ENCODE measurements at places on chromosomes 2 and 18.

- DNase-seq: no peak
Measured at GRCh38 chr2:146412625-146413024, 1432.2 kb upstream of the ACVR2A start.

GRCh38 chr2:165886487-165887146, 67.0 kb downstream of the TTC21B start:
- DNase-seq: no peak

DNA sequence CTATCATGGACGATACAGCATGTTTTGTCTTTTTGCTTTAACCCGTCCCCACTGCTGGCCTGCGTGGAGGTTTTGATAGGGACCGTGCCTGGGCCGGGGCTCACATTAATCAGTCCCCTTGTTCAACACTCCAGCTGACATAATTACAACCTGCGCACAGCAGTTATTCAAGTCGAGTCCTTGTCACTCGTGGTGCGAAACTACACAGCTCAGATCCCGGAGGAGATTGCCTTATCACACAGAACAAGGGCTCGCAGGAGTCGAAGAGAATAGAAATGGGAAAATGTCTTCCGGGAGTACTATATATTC, 304.4 kb downstream of the ZNF407 start:
- no peak for DNase-seq

DNA sequence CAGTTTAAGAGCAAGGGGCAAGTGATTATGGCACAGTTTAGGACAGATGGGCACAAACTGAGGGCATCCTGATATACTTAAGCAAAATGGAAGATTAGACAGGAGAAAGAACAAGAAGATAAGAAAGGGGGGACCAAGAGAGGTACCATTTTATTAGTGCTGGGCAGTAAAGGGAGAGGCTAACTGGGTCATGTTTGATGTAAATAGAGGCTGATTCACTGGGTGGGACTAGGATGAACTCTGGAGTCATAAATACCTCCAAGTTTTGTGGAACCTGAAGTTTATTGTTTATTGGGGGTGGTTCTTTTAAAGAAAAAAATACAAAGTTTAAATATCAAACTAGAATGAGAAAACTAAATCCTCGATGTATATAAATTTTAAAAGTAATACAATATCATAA, 1067.2 kb upstream of the GYPC start:
- DNase-seq: no peak

- DNase-seq: no peak
Measured at GRCh38 chr18:61085036-61085435, 248.2 kb upstream of the CDH20 start.

- DNase-seq: no peak
Measured at GRCh38 chr18:48733643-48734253, 194.9 kb downstream of the CTIF start.

DNA sequence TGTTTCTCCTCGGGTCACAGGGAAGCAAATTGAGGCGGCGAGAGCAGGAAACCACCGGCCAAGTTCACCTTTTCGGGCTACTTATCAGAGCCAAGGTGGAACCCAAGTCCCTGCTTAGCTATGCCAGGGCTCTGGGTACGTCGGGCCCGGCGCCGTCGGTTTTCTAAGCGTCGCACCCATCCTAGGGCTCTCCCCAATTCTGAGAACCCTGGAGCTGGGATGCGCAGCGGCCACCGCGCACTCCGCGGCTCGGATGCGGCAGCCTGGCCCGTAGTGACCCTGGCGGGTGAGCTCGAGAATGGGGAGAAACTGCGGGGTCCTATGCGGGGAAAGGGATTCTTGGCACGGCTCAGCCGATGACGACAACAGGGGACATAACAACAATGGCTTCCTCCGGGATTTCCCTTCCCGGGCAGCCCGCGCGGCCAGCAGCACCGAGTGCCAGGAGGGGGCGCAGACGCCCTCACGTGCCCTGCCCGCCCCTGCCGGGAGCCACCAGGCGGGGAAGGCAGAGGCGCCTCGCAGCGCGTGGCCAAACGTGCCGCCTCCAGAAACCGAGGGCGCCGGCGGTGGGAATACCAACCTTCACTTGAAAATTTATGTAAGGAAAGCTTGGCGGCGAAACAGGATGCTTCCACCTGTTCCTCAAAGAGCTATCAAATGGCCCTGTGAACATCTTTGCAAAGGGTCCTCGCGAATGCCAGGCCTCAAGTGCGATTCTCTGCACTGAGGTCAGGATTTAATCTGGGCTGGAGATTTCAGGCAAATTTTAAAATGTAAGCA, 2.1 kb upstream of the SLC30A3 start:
- DNase-seq: peak; percentile 62

- no peak for DNase-seq
Measured at GRCh38 chr18:52219102-52219501, 120.9 kb upstream of the DCC start.

DNA sequence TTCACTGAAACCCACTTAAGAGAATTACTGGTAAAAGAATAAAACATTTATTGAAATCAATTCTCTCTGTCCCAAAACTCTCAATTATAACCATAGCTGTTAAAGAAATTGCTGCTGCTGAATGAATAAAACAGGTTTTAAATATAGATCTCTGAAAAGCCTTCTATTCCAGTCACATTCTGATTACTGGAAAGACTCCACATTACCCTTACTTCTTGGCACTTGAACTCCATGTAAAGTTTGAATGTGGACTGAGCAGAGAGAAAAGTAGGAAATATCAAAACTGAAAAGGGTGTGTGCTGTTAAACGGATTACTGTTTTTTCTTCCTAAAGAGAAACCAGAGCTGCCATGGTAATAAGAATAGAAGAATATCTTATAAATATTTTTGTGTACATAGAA, 655.3 kb upstream of the SETBP1 start:
- no peak for DNase-seq

GRCh38 chr18:73980289-73980979, 167.2 kb downstream of the FBXO15 start:
- no peak for DNase-seq

GRCh38 chr2:16978301-16978700, 312.7 kb upstream of the CYRIA start:
- DNase-seq: no peak

DNA sequence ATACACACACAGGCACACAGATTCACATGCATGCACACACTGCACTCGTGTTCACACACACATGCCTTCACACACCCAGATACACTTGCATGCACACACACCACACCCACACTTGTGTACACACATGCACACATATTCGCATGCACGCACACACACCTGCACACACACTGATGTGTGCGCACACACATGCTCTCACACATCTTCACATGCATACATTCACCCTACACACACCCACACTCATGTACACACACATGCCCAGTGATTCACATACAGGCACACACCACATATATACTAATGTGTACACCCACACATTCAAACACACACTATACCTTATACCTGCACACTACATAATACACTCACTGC, 181.6 kb downstream of the LOXHD1 start:
- DNase-seq: no peak

GRCh38 chr18:45355944-45356520, 259.2 kb upstream of the SLC14A2 start:
- DNase-seq: no peak

DNA sequence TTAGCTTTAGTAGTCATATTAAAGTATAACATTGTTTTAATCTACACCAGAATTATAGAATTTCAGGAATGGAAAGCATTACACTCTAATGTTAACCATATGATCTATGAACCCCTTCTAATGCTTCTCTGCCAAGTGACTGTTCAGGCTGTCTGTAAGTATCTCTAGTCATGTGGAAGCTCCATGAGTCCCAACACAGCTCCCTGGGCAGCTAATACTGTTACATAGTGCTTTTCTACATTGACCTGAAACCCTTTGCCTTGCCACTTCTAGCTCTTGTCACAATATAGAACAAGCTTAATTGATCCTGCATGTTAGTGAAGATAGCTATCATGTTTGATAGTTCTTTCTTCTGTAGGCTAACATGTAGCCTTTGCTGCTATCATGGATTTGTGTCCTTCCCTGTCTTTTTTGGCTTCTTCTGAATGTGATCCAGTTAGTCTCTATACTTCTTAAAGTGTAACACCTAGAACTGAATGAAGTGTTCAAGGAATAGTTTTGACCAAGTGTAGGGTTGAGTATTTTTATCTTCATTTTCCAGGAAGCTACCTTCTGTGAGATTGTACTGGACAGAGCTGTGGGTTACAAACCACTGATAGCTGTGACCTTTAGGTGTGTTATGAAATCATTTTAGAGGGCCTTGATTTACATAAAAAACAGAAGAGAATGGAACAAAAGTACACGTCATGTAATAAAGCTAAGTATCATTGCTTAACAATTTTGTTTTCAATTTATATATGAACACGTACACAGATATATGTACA, 23.7 kb downstream of the BABAM2 start:
- DNase-seq: no peak

DNA sequence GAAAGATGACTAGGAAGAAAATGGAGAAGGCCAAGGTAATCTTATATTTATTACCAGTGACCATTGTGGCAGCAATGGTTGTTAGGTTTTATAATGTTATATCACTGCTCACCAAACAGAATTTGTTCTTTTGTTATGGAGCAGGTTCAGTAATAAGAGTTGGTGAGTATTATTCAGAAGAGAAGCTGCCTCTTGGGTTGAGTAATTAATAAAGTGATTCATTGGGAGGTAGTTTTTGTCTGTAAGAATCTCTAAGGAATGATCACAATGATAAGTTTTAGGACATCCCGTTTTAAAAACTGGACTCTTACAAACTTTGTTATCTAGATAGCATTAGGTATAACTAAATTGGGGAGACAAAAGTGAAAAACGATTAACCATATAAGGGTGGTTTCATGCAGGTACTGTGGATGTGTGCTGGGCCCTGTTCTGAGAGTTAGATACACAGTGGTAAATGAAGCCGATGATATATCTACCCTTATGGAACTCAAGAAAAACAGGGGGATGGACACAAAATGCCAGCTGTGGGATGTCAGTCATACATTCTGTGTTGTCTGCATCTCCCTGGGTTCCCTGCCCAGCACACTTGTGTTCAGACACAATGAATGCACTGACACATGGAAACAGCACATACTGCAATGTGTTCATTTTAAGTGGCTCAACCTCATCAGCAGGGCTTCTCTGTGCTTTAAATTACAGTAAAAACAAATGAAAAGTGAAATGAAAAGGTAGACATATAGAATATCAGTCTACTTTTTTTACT, 7.5 kb downstream of the MAP4K4 start:
- no peak for DNase-seq

DNA sequence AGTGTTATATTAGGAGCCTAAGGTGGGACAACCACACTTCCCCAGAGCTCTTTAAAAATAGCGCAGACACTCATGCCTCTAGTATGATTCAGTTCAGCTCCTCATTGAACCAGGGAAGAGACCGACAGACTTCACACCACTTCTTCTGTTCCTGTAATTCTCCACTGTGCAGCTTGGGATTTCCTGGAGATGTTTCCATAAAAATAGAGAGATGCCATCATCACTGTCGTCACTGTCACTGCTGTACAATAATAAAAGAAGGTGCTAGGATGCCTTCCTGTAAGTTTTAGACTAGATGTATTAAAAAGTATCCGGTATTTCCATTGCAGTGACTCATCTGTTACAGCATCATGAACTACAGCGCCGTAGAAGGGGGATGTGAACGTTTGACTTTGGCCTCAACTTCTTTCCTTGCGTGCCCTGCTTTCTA, 110.9 kb downstream of the FAM210A start:
- DNase-seq: no peak

DNA sequence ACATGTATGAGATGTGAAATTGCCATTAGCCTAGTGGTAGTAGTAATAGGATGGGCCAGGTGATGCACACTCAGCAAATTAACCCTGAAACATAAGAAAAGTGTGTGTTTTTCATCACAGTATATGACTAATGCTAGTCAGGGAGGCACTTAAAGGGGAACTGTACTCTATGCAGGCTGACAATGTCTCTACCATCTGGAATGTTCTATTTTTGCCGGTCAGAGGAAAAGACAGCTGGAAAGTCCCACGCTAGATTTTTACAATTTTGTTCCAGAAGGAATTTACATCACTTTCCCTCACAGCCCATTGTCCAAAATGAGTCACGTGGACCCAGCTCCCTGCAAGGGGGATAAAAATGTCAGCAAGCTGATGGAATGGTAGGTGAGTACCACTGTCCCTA, 746.3 kb upstream of the CHAC2 start:
- no peak for DNase-seq

GRCh38 chr2:176830362-176830761, 382.2 kb upstream of the HNRNPA3 start:
- no peak for DNase-seq

- DNase-seq: no peak
Measured at GRCh38 chr2:10680957-10681356, 8.8 kb downstream of the NOL10 start.

GRCh38 chr2:230816735-230817134, 48.0 kb upstream of the ITM2C start:
- no peak for DNase-seq

DNA sequence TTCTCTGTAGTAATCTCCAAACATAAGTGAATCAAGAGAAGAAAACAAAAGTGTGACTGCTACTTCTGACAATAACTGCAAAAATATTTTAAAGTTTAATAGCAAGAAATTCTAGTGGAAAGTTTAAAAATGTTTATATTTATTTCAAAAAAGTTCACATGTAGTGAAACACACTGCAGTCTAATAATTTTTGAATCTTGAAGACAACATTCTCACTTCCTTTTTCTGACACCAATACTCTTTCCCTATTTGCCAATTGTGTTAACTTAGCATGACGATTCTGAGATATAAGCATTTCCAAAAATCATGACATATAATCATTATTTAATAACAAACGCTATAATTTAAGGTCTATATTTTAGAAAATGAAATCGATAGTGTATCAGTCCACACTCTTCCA, 429.1 kb upstream of the PKDCC start:
- no peak for DNase-seq

DNA sequence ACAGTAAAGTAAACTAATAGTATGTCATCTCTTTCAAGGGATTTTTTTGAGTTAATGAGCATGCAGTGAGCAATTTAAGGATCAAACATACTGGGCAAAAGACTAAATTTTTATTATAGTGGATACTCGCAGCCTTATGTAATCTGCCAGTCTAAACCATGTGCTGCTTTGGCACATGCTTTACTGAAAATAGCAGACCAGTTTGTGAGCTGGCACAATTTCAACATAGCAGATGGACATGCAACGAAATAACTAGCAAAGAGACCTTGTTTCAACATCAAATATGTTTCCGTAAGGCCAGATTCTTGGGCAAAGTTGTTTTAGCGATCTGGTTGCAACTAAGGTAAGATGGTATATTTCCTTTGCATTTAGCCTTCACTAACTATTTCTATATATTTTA, 807.3 kb downstream of the NR4A2 start:
- no peak for DNase-seq

DNA sequence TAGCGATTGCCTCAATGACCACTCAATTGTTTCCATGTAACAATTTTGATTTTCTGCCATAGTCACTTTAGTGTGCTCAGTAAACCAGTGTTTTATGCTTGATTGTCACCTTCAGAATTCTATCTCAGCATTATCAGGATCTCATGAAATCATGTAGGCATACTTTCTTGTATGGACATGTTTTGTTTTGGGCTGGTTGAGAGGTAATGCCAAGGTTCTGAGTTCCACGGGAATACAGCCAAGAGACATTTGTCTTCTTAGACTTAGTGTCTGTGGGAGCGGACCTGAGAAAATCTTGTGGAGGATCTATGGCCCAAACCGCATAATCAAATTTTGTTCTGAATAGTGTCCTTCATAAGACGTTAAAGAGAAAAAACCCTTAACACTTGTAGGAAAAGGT, 10.2 kb downstream of the MSTN start:
- no peak for DNase-seq
